ENCODE measurements at places on chromosomes 2 and 18. TPM values are rescaled to one million over a fixed set of nuclear protein-coding genes. Genes with fewer than 3 reads are reported as not detected.

The ACTR1B gene
- total RNA-seq: 42.8 TPM

The ALS2 gene
- total RNA-seq: 28.1 TPM

The UBE2F gene
- 32.8 TPM for total RNA-seq

The WDPCP gene
- 4.1 TPM for total RNA-seq

The DYNAP gene
- total RNA-seq: not detected

The MCEE gene
- total RNA-seq: 9.0 TPM

The RPE gene
- 67.6 TPM for total RNA-seq

The SH3RF3 gene
- not detected for total RNA-seq

The GPR39 gene
- 5.1 TPM for total RNA-seq

The CHN1 gene
- 3.6 TPM for total RNA-seq

The DIPK1C gene
- not detected for total RNA-seq

The ALPG gene
- total RNA-seq: 0.10 TPM

The GPAT2 gene
- total RNA-seq: 54.2 TPM

The STPG4 gene
- 10.6 TPM for total RNA-seq

The RBKS gene
- 2.4 TPM for total RNA-seq

The STK25 gene
- total RNA-seq: 160 TPM

The ALPI gene
- not detected for total RNA-seq

The PER2 gene
- 18.7 TPM for total RNA-seq

The CCBE1 gene
- 0.84 TPM for total RNA-seq

The PAX3 gene
- not detected for total RNA-seq

The SKOR2 gene
- total RNA-seq: not detected

The CD226 gene
- total RNA-seq: 1.2 TPM

The SLC14A1 gene
- total RNA-seq: not detected

The C2orf15 gene
- total RNA-seq: 1.9 TPM

The HOXD4 gene
- 0.61 TPM for total RNA-seq

The TMEM182 gene
- total RNA-seq: 8.4 TPM

The KRTCAP3 gene
- total RNA-seq: 65.7 TPM

The IKZF2 gene
- total RNA-seq: 1.6 TPM

The CCDC74B gene
- total RNA-seq: 3.2 TPM

The SRBD1 gene
- total RNA-seq: 20.6 TPM

The STARD6 gene
- not detected for total RNA-seq

The CRIM1 gene
- total RNA-seq: 27.2 TPM

The UPP2 gene
- not detected for total RNA-seq

The COL5A2 gene
- 2.3 TPM for total RNA-seq

The DSG2 gene
- 123 TPM for total RNA-seq

The SLC5A7 gene
- not detected for total RNA-seq

The C2orf78 gene
- 1.5 TPM for total RNA-seq

The AGXT gene
- 0.34 TPM for total RNA-seq

The FAM237A gene
- not detected for total RNA-seq

The CYRIA gene
- 0.44 TPM for total RNA-seq

The SPC25 gene
- total RNA-seq: 29.8 TPM

The OXER1 gene
- not detected for total RNA-seq

The SP5 gene
- total RNA-seq: 0.98 TPM

The ZNF514 gene
- total RNA-seq: 8.5 TPM

The NTSR2 gene
- total RNA-seq: not detected

The G6PC2 gene
- not detected for total RNA-seq

The UGT1A8 gene
- total RNA-seq: not detected

The COL6A3 gene
- total RNA-seq: 1.2 TPM

The NPPC gene
- 0.52 TPM for total RNA-seq

The ALPP gene
- 0.34 TPM for total RNA-seq

The FOXD4L1 gene
- total RNA-seq: 0.64 TPM

The PAIP2B gene
- 5.9 TPM for total RNA-seq

The ELAC1 gene
- 8.6 TPM for total RNA-seq

The TFCP2L1 gene
- 8.4 TPM for total RNA-seq

The NR4A2 gene
- 17.9 TPM for total RNA-seq

The DNAJC5G gene
- 2.5 TPM for total RNA-seq

The NCKAP5 gene
- 0.30 TPM for total RNA-seq

The DSC2 gene
- 33.4 TPM for total RNA-seq

The TLX2 gene
- not detected for total RNA-seq

The GBX2 gene
- total RNA-seq: 5.9 TPM
